ENCODE measurements at places on chromosomes 6 and 20.

DNA sequence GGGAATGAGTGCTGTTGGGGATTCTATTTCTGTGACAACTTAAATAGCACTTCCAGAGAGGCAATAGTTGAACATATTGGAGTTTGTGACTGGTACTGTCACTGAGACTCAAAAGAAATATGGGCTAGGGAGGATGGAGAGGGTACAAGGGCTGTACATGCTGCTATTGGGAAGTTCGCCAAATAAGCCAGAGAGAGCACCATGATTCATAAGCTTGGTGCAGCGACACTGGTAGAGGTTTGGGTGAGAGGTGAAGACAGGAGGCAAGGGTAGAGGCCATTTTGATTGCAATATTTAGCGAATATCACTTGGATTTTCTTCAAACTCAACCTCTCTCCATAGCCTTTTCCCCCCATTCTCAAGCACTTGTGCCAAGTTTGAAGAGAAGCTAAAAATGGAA is 214.3 kb downstream of the OGFRL1 start:
- no peak for DNase-seq

- no peak for DNase-seq
These were observed 38.9 kb upstream of the TGM2 start for GRCh38 chr20:38203981-38204357.

DNA sequence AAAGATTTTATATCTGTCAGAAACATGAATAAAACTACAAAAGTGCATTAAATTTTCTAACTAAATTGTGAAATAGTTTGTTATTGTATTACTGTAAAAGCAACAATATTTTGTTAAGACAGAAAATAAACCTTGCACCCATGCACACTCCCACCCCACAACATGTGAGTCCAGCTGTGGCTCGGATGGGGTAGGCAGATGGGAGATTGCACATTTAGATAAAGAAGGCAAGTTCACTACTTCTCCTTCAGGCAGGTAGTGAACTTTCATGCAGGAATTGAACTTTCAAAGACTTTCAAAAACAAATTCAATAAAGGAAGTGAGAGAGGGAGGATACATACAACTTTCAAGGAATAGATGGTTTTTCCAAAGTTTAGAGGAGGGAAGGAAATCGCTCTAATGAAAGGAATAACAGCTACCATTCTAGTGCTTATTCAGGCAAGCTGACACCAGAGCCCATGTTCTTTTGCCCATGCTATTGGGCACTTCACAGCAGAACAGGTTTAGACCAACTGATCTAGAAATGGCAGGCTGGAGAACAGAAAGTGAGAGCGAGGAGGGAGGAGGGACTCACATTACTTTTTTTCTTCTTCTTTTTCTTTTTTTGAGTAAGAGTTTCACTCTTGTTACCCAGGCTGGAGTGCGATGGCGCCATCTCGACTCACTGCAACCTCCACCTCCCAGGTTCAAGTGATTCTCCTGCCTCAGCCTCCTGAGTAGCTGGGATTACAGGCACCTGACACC is 28.5 kb downstream of the SF3B5 start:
- no peak for DNase-seq

DNA sequence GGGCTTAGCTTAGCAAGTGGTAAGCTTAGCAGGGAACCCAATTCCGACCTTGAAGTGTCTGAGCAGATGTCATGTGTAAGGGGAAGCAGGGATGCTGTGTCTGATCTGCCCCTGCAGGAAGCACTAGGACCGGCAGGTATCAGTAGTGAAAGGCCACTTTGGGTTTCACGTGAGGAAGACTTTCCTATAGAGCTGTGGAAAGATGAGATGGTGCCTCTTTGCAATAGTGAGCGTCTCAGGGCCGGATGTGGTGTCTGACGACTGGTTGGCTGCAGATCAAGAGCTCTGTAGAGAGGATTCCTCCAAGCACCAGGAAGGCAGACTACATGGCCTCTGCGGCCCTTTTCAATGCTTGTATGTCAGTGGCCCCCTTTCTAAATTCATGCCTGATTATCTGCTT is 98.3 kb downstream of the TIAM2 start:
- DNase-seq: no peak

DNA sequence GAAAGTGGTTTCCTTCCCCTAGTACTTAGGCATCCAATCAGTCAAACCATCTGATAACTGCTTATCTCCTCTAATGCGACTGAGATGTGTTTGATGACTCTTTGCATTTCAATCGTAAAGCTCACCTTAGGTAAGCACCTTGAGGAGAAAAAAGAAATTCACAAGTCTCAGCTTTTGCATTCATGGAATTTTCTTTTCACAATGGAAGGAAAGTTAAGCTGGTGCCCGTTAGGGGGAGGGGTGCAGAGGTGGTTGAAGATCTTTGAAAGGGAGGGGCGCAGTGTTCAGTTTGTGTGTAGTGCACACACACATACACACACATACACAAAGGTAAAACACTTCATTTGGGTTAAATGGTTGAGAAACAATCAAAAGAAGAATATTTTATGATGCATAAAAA is 87.1 kb upstream of the SALL4 start:
- no peak for DNase-seq

Measured in nephron progenitor cell (in vitro differentiated cells).